Diencephalon (tissue), 1 donor: ENCODE measurements at places on chromosomes 1 and 21. TPM values are rescaled to one million over a fixed set of nuclear protein-coding genes. Genes with fewer than 3 reads are reported as not detected.

BARHL2 gene
- total RNA-seq, result 1.4 TPM

LCE2C gene
- not detected for total RNA-seq

TNFRSF8 gene
- total RNA-seq, result not detected

TMOD4 gene
- total RNA-seq, result not detected

ADAM30 gene
- not detected for total RNA-seq

ZYG11A gene
- 0.92 TPM for total RNA-seq

PLEKHG5 gene
- 23.1 TPM for total RNA-seq

KIAA1614 gene
- total RNA-seq, result 2.3 TPM

KRTAP19-6 gene
- total RNA-seq, result not detected

SH3BGR gene
- total RNA-seq, result 5.1 TPM

C1orf115 gene
- total RNA-seq, result 9.7 TPM

NAXE gene
- 54.0 TPM for total RNA-seq

SAMD13 gene
- 7.8 TPM for total RNA-seq

OPTC gene
- not detected for total RNA-seq

KRTAP11-1 gene
- total RNA-seq, result not detected

ERO1B gene
- total RNA-seq, result 15.0 TPM
